Gastrocnemius medialis (tissue), 4 donors: ENCODE measurements at places on chromosomes 7 and 10. TPM values are rescaled to one million over a fixed set of nuclear protein-coding genes. Genes with fewer than 3 reads are reported as not detected.

GRCh38 chr7:25664593-25664992, 436.3 kb upstream of the NPVF start:
- no peak for DNase-seq

GRCh38 chr10:63666836-63667383, 145.7 kb downstream of the REEP3 start:
- DNase-seq = no peak

GRCh38 chr7:44287488-44288380, 37.7 kb downstream of the CAMK2B start:
- peak; percentile 2 for DNase-seq

DNA sequence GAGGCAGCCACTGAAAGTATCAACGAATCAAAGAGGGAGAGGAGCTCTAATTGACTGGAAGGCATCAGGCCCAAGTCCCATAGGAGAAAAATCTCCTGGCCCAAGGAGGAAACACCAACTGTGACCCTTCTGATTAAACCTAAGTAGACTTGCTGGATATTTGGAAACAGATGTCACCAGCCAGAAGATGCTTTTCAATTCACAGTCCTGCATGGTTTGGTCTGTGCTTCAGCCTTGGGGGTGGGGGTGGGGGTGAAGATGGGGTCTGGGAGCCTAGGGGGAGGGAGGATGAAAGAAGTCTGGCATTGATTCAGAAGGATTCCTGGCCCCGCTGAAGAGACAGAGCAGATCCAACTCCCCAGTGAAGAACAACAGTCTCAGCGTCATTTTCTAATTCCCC, 623.7 kb downstream of the PARD3 start:
- DNase-seq = no peak

DNA sequence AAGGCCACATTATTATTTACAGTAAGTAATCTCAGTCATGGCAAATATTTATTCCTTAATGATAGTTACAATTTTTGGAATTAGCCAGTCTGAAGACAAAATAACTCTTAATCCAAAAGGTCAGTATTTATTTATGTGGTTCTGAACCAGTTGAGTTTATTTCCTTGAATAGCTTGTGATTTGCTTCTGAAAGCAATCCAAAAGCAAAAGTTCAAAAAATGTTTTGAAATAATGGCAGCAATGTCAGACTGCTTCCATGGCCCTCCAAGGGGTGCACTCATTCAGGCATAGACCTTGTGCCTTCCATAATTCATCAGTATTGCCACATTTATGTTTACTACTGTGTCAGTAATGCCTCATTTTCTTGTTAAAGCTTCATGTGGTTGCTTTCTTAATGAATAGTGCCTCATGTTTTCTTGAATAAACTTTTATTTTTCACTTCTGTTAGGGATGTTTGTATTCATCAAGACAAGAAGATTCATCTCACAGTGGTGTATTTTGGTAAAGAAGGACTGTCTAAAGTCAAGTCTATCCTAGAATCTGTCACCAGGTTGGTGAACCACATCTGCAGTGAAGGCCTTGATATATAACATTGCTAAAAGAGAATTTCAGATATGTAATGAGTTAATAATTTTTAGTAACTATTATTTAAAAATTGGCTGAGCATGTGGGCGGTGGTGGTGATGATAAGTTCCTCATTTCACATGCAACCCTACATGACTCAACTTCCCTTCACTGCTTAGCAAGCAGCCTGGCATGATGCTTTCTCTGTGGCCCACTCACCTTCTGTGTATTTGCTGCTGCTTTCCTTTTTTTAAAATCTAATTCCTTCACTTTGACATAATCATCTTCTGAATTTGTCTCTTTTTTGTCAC, 22.0 kb downstream of the CSGALNACT2 start:
- DNase-seq = no peak

GRCh38 chr7:1739593-1739992, 69.5 kb downstream of the ELFN1 start:
- no peak for DNase-seq

DNA sequence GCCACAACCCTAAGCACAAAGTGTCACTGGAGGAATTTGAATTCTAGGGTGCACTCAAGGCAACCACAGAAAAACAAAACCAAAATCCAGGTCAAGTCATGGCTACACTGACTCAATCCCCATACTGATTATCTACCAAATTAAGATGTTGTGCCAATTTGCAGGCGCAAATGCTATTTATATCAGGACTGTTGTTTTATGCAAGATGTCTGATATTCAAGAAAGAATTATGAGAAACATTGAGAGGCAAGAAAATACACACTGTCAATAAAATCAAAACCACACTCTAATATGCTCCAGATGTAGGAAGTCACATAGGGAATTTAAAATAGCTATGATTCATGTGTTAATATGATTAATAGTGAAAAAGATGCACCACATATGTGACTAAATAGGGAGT, 141.3 kb upstream of the MINDY3 start:
- DNase-seq = no peak

GRCh38 chr7:5776894-5777660, 4.4 kb downstream of the RNF216 start:
- DNase-seq = no peak

DNA sequence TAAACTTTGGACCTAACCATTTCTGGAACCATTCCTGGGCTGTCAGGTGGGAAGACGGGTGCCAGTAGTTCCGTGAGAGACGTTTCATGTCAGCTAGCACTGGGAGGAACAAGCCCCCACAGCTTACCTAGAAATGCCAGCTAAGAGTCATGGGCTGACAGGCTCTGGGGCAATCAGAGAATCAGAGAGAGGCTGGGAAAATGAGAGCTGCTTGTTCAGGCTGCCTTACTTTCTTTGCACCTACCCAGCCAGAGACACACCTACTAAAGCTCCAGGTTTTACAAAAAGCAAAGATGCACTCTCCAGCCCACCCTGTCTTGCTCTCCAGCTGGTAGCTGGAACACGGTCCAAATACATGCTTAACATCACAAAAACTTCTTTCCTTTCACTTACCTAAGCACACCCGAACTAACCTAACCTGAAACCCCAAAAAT, 688 bp downstream of the PTN start:
- DNase-seq = no peak

DNA sequence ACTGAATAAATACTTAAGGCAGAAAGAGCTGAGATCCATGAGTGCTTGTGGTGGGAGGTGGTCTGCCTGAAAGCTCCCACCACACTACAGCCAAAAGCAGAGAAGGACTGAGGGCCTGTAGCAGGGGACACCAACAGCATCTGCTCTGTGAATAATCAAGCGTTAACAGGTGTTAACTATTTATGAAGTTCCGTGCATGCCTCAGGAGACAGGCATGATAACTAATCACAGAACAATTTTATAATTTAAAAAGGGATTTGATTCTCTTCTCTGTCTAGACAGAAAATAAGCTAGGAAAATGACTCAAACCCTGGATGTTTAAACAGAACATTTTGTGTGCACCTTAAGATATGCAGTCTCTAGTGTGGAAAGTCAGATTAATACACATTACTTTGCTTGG, 61.5 kb upstream of the GHITM start:
- DNase-seq = no peak

- no peak for DNase-seq
These were observed 335.2 kb upstream of the ZNF32 start for GRCh38 chr10:43983856-43984271.

DNA sequence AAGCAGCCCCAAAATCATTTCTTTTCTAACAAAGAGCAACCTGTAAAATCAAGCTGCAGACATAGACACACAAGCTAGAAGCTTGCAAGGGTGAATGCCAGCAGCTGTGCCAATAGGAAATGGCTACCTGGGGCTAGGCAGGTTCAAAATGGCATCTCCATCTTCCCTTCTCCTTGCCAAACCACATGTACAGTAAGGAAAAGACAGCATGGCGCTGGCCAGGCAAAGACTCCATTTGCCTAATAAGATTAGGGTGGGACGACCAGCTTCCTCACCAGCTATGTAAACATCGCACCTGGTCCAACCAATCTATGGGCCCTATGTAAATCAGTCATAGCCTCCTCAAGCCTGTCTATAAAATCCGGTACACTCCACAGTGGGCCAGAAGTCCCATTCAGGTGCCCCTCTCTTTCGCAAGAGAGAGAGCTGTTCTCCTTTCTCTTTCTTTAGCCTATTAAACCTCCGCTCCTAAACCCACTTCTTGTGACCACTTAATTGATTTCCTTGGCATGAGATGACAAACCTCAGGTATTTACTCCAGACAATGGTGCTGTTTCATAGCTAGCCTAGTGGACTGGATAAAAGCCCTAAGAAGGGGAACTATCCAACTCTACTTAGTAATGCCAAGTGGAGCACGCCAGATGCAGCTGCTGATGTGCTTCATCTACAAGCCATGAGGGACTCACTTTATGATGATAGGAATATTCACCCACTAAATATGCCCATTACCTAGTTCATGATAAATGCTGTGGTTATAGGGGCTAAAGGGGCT, 44.1 kb downstream of the HTR7 start:
- no peak for DNase-seq

DNA sequence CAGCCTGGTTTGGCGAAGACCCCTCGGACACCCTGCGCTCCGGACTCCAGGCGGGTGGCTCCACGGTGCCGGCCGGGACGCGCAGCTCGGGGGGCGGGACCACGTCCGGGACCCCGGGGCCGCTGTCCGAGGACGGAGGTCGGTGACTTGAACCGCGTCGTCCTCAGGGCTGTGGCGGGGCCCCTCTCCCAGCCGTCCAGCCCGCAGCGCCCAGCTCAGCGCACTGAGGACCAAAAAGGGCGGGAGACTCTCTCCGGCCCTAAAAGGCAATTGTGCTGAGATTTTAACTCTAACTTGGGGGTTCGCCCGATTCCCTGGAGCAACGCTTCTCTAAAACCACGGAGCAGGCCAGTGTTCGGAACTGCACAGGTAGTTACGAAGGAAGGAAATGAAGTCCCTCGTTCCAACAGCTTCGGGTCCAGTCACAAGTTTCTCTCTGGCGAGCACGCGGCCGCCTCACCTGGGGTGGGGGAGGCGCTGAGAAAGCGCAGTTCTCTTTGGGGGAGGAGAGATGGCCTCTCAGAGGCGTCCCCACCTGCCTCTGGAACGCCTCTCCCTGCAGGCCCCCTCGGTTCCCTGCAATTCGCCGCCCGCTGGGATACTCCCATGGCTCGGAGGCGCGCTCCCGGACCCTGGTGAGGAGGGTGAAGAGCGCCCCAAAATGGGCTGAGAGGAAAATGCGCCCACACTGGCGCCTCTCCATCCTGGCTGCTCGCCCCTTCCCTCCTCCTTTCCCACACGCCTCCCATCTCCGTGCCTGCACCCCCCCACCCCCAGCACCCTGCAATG, 352.7 kb downstream of the DNAJB6 start:
- DNase-seq = no peak

DNA sequence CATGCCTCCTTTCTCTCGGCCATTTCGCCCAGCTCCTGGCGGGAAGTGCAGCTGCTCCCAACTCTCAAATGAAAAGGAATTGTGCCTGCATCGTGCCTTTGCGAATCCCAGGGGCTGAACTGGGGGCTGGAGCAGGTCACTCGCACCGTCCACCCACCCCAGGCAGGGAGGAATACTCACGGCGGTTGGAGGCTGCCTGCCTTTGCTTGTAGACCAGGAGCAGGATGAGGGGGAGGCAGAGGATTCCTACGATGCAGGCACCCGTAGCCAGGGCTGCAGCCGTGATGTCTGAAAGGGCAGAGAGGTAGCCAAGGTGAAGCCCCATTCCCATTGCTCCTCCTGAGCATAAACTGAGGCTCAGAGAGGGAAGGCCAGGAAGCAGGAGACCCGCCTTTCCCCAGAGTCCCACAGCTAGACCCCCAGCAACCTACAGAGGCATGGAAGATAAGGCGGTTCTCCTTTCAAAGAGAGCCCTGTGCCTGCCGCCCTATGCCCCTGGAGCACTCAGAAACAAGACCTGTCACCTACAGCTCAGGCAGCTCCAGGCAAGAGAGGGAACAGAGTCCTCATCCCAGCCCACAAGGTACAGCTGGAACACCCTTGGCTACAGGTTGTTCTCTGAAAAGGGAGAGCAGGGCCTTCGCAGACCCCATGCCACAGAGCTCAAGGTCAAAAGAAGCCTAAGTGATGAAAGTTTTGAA, 18.0 kb downstream of the VSIR start:
- no peak for DNase-seq

DNA sequence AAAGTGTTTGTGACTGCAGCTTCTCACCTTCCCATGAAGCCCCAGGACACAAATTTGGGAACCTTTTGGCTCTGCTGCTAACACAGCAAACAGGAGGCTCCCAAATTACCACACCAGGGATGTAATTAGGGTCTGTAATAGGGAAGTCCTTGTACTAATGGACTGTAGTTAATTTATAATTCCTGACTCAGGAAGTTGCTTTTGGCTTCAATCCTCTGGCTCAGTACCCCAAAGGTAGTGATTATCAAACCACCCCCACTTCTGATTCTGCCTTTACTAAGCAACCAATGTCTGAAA, 3.8 kb upstream of the MALSU1 start:
- no peak for DNase-seq

- DNase-seq = no peak
These were observed 4.3 kb downstream of the GPR22 start for GRCh38 chr7:107474104-107474521.

DNA sequence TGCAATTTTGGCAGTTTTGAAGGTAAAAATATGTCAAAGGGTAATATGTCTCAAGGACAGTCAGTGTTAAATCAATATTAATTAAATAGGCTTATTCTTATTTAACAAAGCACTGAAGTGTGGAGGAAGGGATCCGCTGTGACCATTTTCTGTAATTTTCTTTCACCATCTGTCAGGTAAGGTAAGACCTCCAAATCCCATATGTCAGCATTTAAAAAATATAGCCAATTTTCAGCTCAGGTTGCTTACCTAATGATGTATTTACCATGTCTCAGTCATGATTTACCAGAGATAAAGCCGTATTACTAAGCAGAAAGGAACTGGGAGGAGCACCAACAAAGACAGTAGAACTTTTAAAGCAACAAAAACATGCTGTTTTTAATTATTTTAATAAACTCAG, 683.9 kb downstream of the CCSER2 start:
- no peak for DNase-seq

DNA sequence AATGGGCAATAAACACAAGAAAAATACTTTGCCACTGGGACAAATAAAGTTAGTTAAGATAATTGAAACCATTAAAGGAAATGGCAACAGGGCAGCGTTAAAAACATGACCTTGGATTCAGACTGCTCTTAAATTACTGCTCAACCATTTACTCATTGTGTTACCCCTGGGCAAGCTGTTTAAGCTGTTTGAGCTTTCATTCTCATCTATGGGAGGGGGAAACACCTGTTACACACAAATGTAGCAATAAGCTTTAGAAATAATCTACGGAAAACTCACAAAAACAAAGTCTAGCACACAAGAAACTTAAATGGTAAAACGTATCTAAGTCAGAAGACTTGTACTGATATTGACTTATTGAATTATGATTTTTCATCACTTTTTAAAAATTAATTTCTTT, 137.1 kb downstream of the KMT2E start:
- DNase-seq = no peak

GRCh38 chr7:102044641-102044983, 227.2 kb downstream of the CUX1 start:
- no peak for DNase-seq

- DNase-seq = peak; percentile 56
These were observed 45.0 kb downstream of the ZCCHC24 start for GRCh38 chr10:79400146-79401004.

GRCh38 chr10:127370601-127371000, 174.2 kb upstream of the INSYN2A start:
- no peak for DNase-seq

- DNase-seq = peak; percentile 27
These were observed 26.9 kb downstream of the TMEM120A start for GRCh38 chr7:75967487-75967997.

HOXA3 gene
- 6.2 TPM for total RNA-seq

HOXA5 gene
- 7.0 TPM for total RNA-seq

TMEM168 gene
- 6.4 TPM for total RNA-seq

GNAI1 gene
- 9.2 TPM for total RNA-seq

MYL7 gene
- total RNA-seq = not detected

TRIM50 gene
- not detected for total RNA-seq

CPED1 gene
- 4.8 TPM for total RNA-seq

SCART1 gene
- total RNA-seq = 0.11 TPM
